ENCODE measurements at places on chromosomes 12 and 14. TPM values are rescaled to one million over a fixed set of nuclear protein-coding genes. Genes with fewer than 3 reads are reported as not detected.

DNA sequence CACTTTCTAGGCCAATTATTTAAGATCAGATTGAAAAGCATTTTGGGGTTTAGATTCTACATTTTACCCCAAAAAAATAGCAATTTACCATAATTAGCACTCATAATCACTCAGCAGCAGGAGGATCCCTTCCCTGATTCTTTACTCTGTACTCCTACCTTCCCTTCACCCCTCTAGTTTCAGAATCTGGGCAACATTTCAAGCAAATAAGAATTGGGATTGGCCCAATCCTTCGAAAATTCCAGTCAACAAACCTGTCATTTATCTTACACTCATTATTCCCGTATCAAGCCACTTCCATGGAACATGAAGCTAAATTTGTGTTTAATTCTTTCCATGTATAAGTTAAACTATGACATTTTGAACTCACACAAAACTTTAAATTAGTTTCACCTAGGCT is 349.1 kb upstream of the USP15 start:
- H3K36me3 ChIP-seq, result no peaks in the 10 kb centered on the region
- no peaks in the 10 kb centered on the region for H3K27me3 ChIP-seq
- no peaks in the 10 kb centered on the region for H3K4me1 ChIP-seq
- no peak for DNase-seq
- H3K4me3 ChIP-seq, result no peak overlapping the region

DNA sequence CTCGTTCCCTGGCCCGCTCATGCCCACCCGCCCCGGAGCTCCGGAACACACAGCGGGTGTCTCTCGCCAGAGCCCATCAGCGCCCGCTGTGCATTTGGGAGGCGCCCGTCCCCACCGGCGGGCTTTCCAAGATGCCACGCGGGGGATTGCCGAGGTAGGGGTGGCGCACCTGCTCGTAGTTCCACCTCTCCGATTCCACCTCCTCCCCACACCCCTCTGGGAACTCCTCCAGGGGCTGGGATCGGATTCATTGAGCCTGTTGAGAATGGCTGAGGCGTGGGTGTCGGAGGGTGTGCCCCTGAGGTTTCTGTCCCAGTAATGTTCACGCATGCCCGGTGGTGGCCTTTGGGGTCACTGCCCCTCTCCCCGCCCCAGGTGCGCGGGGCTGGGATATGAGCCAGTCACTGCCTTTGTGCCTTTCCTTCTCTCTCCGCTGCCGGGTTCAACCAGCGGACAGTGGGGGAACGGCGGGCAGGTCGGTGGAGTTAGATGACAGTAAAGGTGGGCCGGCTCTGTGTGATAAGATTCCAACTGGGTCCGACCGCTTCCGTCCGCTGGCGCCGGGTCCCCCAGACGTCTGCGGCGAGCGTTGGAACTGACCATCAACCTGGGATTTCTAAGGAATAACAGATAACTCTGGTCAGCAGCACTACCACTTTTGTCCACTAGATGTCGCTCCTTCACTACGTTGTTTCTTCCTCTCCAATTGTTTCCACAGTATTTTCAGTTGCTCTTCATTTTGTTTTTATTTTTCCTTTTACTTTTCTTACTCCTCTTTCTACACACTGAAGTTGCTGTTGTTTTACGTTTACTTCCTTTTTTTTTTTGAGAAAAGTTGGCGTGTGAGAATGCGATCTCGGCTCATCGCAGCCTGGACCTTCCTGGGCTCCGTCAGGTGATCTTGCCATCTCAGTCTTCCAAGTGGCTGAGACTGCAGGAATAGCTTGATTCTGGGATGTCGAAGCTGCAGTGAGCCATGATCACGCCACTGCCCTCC is 178.1 kb upstream of the ALG10B start:
- H3K27me3 ChIP-seq, result no peaks in the 10 kb centered on the region
- peak; percentile 18 for DNase-seq
- H3K36me3 ChIP-seq, result no peaks in the 10 kb centered on the region
- no peaks in the 10 kb centered on the region for H3K4me1 ChIP-seq
- H3K4me3 ChIP-seq, result no peak overlapping the region

Gene HHIPL1
- 0.23 TPM for polyA plus RNA-seq

Gene KRT78
- polyA plus RNA-seq, result 7.2 TPM

DNA sequence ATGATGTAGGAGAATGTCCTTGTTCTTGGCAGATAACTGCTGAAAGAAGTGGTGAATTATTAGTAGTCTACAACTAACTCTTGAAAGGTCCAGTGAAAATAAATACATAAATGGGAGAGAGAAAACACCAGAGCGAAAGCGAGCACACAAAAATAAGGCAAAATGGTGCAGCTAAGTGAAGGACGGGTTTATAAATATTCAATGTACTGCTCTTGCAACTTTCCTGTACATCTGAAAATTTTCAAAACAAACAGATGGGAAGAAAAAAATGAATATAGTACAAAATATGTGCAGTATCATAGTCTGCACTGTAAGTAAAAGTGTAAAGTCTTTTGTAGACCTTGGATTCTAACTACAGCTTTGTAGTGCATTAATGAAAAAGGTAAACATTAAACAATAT is 1.3 kb downstream of the MOK start:
- H3K27me3 ChIP-seq, result peaks cover 3% of the 10 kb centered on the region
- no peak for DNase-seq
- no peak overlapping the region for H3K4me3 ChIP-seq
- peaks cover 4% of the 10 kb centered on the region for H3K4me1 ChIP-seq
- H3K27ac ChIP-seq, result no peak overlapping the region

Gene SERPINA10
- polyA plus RNA-seq, result 0.14 TPM

DNA sequence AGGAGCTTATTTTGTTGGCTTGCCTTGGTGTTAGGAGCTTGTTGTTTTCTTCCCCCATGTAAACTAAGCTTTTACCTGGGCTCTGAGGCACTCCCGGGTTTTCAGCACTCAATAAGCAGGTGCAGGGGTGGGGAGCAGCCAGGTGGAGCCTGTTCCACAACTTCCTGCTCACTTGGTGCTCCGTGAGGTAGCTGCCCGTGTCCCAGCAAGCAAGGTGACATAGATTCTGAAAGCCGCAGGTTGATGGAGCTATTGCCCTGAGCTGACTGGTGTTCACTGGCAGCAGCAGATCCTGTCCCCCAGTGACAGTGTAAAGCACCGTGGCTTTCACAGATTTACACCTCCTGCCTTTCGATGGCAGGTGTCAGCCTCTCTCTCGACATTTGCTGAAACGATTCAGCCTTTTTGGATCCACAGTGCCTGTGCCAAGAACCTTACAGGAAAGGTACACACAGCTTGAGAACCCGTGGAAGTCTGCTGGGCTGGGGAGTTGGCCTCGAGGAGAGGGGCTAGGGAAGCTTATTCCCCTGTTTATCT is 295.7 kb upstream of the FKBP4 start:
- DNase-seq, result no peak
- no peaks in the 10 kb centered on the region for H3K27me3 ChIP-seq
- no peak overlapping the region for H3K27ac ChIP-seq
- H3K4me3 ChIP-seq, result no peak overlapping the region
- no peaks in the 10 kb centered on the region for H3K4me1 ChIP-seq
- H3K36me3 ChIP-seq, result no peaks in the 10 kb centered on the region

- H3K4me3 ChIP-seq, result peak overlapping the region; percentile 45
- H3K4me1 ChIP-seq, result peaks cover 18% of the 10 kb centered on the region
- no peak overlapping the region for H3K27ac ChIP-seq
- peaks cover 14% of the 10 kb centered on the region for H3K27me3 ChIP-seq
Measured at GRCh38 chr12:117098361-117099217, 627 bp downstream of the TESC start.

GRCh38 chr14:64569138-64569631 is 19.4 kb downstream of the PPP1R36 start:
- no peak overlapping the region for H3K27ac ChIP-seq
- peaks cover 2% of the 10 kb centered on the region for H3K4me1 ChIP-seq
- H3K4me3 ChIP-seq, result no peak overlapping the region
- no peaks in the 10 kb centered on the region for H3K36me3 ChIP-seq
- no peaks in the 10 kb centered on the region for H3K27me3 ChIP-seq

GRCh38 chr14:36942522-36943245 is 229.7 kb downstream of the SLC25A21 start:
- no peak for DNase-seq
- peaks cover 2% of the 10 kb centered on the region for H3K4me1 ChIP-seq
- no peaks in the 10 kb centered on the region for H3K36me3 ChIP-seq
- no peaks in the 10 kb centered on the region for H3K27me3 ChIP-seq
- H3K27ac ChIP-seq, result no peak overlapping the region

DNA sequence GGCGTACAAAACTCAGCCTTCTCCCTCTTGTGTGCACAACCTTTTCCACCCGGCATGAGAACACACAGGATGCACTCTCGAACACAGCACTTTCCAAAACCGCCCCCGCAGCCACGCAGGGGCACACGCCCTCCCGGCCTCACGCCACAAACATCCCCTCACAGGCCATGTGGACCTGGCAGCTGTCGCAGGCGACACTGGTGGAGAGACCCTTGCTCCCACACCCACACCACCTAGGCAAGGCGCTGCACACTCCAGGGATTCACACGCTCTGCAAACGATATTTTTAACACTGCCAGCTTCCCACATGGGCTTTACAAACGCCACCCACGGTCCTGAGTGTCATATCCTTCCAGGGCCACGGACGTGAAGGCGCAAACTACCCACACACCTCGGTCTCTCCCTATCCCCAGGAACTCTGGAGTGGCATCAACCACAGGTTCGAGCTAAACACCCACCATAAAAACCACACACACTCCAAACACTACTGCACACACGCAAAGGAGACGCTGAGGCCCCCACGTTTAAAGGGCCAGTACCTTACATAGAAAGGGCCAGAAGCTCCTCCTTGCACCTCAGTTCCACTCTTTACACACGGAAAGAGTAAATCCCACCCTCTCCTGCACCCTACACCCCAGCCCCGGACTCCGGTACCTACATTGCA is 12.4 kb upstream of the ITGB7 start:
- H3K4me3 ChIP-seq, result peak overlapping the region; percentile 60
- H3K4me1 ChIP-seq, result peaks cover 76% of the 10 kb centered on the region
- H3K27me3 ChIP-seq, result peaks cover 13% of the 10 kb centered on the region
- peaks cover 3% of the 10 kb centered on the region for H3K36me3 ChIP-seq

Gene USP44
- 1.3 TPM for polyA plus RNA-seq

Gene WNK1
- 26.3 TPM for polyA plus RNA-seq

DNA sequence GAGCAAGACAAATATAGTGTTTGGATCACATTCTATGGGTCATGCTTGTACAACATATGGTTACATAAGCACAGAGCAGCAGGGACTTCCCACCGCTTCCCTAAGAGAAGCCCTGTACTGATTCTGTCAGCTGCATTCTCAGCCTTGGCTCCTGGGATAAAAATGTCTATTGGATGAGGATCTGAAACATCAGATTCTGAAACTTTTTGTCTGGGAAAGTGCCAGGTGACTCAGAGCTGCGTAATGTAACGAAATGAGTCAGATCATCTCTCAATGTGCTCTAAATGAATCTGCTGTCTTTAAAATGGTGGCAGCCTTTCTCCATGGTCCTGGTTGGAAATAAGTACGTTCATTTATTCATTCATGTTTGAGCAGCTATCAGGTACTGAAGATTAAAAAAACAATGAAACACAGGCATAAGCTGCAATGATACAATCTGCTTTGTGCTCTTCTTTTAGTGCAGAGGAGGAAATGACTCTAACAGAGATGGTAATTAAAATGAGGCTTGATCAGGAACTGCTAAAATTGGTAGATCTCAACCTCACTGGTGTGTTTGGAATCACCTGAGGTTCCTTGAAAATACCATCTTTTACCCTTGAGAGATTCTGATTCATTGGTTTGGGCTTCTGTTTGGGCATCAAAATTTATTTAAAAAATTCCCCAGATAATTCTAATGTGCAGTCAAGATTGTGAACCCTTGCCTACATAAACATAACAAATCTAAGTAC is 99.1 kb upstream of the NAP1L1 start:
- DNase-seq, result no peak
- no peaks in the 10 kb centered on the region for H3K4me1 ChIP-seq
- no peaks in the 10 kb centered on the region for H3K27me3 ChIP-seq
- H3K4me3 ChIP-seq, result no peak overlapping the region

Gene RECQL
- 31.1 TPM for polyA plus RNA-seq

Gene CAPZA3
- 0.05 TPM for polyA plus RNA-seq

DNA sequence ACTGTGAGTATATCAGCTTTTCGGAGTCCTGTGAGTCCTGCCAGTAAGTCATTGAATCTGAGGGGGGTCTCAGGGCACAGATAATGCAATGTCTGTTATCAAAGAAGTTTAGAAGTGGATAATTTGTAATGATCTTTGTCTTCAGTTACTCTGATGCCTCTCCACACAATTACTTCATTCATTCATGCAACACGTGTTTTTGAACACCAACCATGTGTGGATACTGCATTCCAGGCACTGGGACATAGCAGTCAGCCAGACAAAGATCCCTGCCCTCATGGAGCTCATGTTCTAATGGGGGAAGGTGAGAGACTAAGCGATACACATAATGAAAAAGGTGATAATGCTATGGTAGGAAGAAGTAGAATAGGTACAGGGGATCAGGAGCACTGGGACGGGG is 60.8 kb upstream of the SCN8A start:
- no peak overlapping the region for H3K27ac ChIP-seq
- H3K27me3 ChIP-seq, result no peaks in the 10 kb centered on the region
- no peaks in the 10 kb centered on the region for H3K4me1 ChIP-seq
- no peak overlapping the region for H3K4me3 ChIP-seq
- no peak for DNase-seq
- H3K36me3 ChIP-seq, result no peaks in the 10 kb centered on the region

DNA sequence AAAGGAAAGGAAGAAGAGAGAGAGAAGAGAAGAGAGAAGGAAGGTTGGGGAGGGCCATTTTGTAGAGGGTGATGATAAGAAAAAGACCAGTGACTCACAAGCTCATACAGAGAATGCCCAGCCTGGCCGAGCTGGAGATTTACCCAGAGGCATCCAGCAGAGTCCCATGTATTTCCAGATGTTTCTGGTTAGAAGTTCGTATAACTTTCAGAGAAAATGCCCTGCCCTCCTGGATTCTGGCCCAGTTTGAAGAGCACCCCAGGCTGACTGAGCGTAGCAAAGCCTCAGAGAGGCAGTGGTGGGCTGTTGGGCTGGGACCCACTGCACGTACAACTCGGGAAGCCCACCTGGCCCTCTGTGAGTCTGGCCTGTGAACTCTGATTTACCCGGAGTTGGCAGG is 221.8 kb downstream of the SLC41A2 start:
- no peak for DNase-seq
- H3K4me3 ChIP-seq, result no peak overlapping the region
- no peaks in the 10 kb centered on the region for H3K27me3 ChIP-seq
- no peaks in the 10 kb centered on the region for H3K36me3 ChIP-seq
- H3K27ac ChIP-seq, result no peak overlapping the region

GRCh38 chr12:46577063-46577776 is 204.6 kb upstream of the SLC38A2 start:
- no peak for DNase-seq
- H3K27me3 ChIP-seq, result no peaks in the 10 kb centered on the region
- no peaks in the 10 kb centered on the region for H3K4me1 ChIP-seq

DNA sequence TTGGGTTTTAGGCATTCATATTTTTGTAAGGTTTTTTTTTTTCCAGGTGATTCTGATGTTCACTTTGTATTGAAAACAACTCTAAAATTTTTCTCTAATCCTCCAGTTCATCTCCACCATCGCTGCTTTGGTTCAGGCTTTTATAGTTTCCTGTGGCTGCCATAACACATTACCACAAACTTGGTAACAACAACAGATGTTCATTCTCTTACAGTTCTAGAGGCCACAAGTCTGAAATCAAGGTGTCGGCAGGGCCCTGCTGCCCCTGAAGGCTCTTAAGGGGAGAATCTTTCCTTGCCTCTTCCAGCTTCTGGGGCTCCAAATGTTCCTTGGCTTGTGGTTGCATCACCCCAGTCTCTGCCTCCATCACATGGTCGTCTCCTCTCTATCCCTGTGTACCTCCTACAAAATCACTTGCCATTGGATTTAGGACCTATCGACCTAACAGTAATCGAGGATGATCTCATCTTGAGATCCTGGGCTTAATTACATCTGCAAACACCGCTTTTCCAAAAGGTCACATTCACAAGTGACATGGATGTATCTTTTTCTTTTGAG is 55.2 kb downstream of the PELI2 start:
- H3K27me3 ChIP-seq, result no peaks in the 10 kb centered on the region
- peak overlapping the region; percentile 99 for H3K27ac ChIP-seq
- peaks cover 70% of the 10 kb centered on the region for H3K4me1 ChIP-seq
- DNase-seq, result no peak
- H3K4me3 ChIP-seq, result peak overlapping the region; percentile 25
- H3K36me3 ChIP-seq, result peaks cover 4% of the 10 kb centered on the region

Gene RNASE12
- not detected for polyA plus RNA-seq
